Ovary (tissue), 10 donors: ENCODE measurements at places on chromosomes 2 and 18. TPM values are rescaled to one million over a fixed set of nuclear protein-coding genes. Genes with fewer than 3 reads are reported as not detected.

DNA sequence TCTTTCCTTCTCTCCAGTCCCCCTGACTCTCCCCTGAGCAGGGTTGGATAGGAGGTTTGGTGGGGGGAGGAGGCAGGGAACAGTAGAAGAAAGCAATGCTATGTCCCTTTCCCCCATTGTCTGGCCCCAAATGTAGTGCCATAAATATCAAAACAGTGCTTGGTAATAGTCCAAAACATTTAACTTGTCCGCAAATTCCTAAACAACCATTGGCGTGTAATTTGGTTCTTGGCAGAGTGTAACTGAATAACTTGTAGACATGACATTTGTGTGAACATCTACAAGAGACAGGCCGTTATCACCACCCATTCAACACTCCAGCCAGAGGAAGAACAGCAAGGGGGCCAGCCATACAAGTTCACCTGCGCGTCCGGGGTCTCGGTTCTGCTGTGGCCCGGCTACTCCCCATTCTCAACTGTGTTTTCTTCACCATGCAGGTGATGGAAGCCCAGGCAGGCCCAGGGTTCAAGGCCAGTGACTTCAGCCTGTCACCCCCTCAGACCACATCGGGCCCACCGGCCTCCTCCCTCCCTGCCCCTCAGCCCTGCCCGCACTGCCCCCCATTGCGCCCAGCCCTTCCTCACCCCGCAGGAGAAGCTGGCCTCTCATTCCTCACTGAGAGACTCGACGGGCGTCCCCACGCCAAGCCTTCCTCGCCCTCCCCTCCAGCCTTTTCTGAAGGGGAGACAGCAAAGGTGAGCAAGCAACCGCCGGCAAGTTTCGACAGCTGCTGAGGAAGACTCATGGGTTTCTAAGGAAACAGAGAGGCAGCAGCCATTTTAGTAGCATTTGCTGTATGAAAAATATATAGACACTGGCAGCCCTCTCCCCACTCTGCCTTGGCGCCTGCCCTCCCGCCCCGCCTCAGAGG is 699 bp upstream of the RAPGEF4 start:
- H3K27me3 ChIP-seq = no peaks in the 10 kb centered on the region
- peak overlapping the region; percentile 25 for H3K4me3 ChIP-seq
- DNase-seq = no peak
- no peaks in the 10 kb centered on the region for H3K36me3 ChIP-seq
- no peak overlapping the region for H3K27ac ChIP-seq

GRCh38 chr2:223797811-223798721 is 39.3 kb downstream of the AP1S3 start:
- H3K27ac ChIP-seq = no peak overlapping the region
- no peak for DNase-seq
- H3K36me3 ChIP-seq = no peaks in the 10 kb centered on the region
- no peaks in the 10 kb centered on the region for H3K27me3 ChIP-seq
- no peak overlapping the region for H3K4me3 ChIP-seq

SPDYA gene
- total RNA-seq = 3.0 TPM

RAD51AP2 gene
- 0.24 TPM for total RNA-seq

SERPINB4 gene
- not detected for total RNA-seq

OR6B2 gene
- not detected for total RNA-seq

DNA sequence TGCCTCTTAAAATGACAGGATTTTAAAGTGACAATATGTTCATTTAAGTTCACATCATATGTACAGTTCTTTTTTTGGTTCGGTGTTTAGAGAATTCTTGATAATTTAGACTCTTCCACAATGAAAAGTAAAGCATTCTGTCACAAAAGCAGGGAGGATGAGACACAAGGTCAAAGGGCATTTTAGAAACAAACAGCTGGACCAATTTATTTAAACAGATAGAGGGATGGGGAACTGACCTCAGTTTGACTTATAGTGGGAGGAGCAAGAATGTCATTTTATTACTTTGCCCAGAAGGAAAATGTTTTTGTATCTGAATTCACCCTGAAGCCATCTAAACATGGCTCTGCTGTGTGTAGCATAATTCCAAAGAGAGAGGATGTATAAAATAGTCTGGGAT is 128.5 kb downstream of the MEIS1 start:
- DNase-seq = no peak
- H3K27ac ChIP-seq = no peak overlapping the region
- no peaks in the 10 kb centered on the region for H3K27me3 ChIP-seq
- H3K36me3 ChIP-seq = no peaks in the 10 kb centered on the region

- no peak overlapping the region for H3K4me3 ChIP-seq
- H3K27ac ChIP-seq = no peak overlapping the region
- no peaks in the 10 kb centered on the region for H3K27me3 ChIP-seq
- no peak for DNase-seq
These were observed 154.7 kb downstream of the MBD2 start for GRCh38 chr18:54069729-54070128.

GRCh38 chr2:141137122-141137693 is 993.6 kb downstream of the LRP1B start:
- H3K4me1 ChIP-seq = no peaks in the 10 kb centered on the region
- H3K4me3 ChIP-seq = no peak overlapping the region
- DNase-seq = no peak
- no peak overlapping the region for H3K27ac ChIP-seq
- H3K36me3 ChIP-seq = no peaks in the 10 kb centered on the region

DNA sequence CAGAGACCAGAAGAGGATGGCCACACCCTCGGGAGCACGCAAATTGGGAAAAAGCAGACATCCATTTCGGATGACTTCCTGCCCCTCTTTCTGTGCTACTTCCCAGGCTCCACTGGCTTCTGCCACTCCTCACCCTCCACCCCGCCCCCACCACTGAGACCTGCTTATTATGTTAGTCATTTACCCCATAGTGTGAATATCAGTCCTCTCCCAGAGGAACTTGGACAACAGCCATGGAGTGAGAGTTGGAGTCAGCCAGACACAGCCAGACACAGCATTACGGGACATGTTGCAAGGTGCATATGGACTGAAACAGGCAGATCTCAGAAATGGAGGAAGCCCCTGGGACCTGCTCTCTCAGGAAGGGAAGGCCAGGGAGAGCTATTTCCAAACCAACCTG is 51.8 kb downstream of the CTIF start:
- no peak overlapping the region for H3K27ac ChIP-seq
- no peak for DNase-seq
- H3K27me3 ChIP-seq = no peaks in the 10 kb centered on the region
- H3K4me3 ChIP-seq = no peak overlapping the region

DNA sequence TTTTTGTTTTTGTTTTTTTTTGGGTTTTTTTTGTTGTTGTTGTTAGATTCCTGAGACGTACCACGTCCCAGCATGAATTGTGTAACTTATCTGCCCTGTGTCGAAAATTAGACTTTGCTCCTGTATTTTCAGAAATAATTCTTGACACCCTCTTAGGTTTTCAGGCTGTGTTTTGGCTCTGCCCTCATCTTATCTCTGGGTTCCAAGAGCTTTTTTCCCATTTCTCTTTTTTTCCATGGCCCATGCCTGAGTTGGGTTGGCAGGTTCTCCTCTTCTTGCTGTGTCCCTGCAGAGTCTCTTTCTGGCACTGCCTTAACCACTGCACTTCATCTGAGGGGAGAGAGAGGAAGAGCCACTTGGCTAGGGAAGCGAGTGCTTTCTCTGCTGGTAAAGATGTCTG is 42.4 kb downstream of the CTIF start:
- H3K4me1 ChIP-seq = peaks cover 23% of the 10 kb centered on the region
- H3K27ac ChIP-seq = no peak overlapping the region
- no peak overlapping the region for H3K4me3 ChIP-seq
- no peak for DNase-seq
- no peaks in the 10 kb centered on the region for H3K36me3 ChIP-seq
- H3K27me3 ChIP-seq = no peaks in the 10 kb centered on the region

SPC25 gene
- 1.0 TPM for total RNA-seq

IKZF2 gene
- 3.3 TPM for total RNA-seq

- no peaks in the 10 kb centered on the region for H3K36me3 ChIP-seq
- H3K4me3 ChIP-seq = no peak overlapping the region
- H3K4me1 ChIP-seq = no peaks in the 10 kb centered on the region
- H3K27ac ChIP-seq = no peak overlapping the region
- H3K27me3 ChIP-seq = no peaks in the 10 kb centered on the region
These were observed 7.3 kb downstream of the MATN3 start for GRCh38 chr2:20005067-20005627.

DNA sequence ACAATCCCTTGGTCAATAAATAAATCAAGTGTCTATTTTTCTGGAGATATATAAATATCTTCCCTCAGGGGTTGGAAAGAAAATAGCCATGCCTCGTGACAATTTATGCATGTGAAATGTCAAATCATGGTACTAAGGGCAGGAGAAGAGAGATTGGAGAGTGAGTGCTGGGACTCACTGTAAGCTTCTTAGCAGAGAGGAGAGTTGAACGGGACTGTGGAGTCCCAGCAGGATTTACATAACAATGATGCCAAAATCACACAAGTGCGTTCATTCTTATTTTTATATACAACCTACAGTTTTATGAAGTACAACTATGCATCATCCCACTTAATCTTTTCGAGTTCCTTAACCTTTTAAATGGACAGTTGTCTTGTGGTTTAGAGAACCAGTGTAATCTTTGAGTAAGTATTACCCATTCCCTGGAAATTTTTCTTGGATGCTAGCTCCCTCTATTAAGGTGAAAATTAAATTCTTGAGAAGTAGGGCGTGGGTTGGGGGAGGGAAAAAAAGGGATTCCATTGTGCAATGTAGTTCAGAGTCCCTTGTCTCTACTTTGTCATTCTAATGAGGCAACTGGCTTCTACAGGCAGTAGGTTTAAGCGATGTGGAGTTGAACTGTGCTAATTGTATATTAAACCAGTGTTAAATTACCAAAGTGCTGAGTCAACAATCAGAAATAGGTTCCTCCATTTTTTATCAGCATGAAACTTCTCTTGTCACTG is 143.6 kb upstream of the EPHA4 start:
- no peaks in the 10 kb centered on the region for H3K36me3 ChIP-seq
- H3K27me3 ChIP-seq = no peaks in the 10 kb centered on the region
- H3K4me1 ChIP-seq = no peaks in the 10 kb centered on the region
- DNase-seq = no peak

HOXD11 gene
- total RNA-seq = 1.1 TPM

GRCh38 chr2:26577442-26578112 is 63.6 kb downstream of the CIB4 start:
- H3K4me3 ChIP-seq = no peak overlapping the region
- H3K27ac ChIP-seq = no peak overlapping the region
- H3K4me1 ChIP-seq = no peaks in the 10 kb centered on the region
- no peaks in the 10 kb centered on the region for H3K27me3 ChIP-seq
- no peaks in the 10 kb centered on the region for H3K36me3 ChIP-seq

DNA sequence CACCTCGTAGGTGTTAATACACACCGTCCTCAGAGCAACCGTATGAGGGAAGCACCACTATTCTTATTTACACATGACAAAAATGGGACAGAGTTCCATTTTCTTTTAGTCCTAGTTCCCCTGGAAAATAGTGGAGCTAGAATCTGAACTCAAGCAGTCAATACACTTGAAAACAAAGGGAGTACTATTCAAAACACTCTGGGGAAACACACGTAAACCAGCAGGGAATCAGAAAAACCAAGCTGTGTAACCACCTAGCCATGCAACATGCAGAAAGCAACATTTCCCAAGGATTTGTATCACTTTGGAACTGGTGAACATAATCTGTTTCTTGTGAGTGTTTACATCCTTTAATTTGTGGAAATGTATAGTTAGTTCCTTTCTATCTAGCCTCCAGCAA is 208.2 kb downstream of the UBE2E3 start:
- no peak for DNase-seq
- H3K27ac ChIP-seq = no peak overlapping the region
- H3K4me3 ChIP-seq = no peak overlapping the region
- no peaks in the 10 kb centered on the region for H3K27me3 ChIP-seq
- no peaks in the 10 kb centered on the region for H3K36me3 ChIP-seq

GRCh38 chr2:60094450-60094929 is 459.0 kb downstream of the BCL11A start:
- H3K27ac ChIP-seq = no peak overlapping the region
- H3K27me3 ChIP-seq = no peaks in the 10 kb centered on the region
- no peak overlapping the region for H3K4me3 ChIP-seq
- no peak for DNase-seq
- H3K4me1 ChIP-seq = no peaks in the 10 kb centered on the region

DNA sequence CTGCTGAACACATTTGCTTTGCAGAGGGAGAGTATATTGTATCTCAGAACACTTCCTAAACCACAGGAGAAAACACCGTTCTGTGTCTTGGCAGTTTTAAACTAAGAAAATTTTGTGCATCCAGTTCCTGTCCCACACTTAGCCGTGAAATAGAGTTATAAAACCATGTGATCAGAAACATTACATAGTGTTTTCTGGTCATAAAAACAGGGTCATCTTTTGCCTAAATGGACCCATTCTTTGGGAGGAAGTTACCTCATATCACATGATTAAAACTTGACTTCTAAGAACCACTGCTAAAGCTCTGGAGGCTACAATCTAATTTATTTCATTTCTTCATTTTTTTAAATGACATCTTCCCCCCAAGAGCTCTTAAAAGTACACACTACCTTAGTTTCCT is 138.7 kb downstream of the PAX3 start:
- H3K4me3 ChIP-seq = no peak overlapping the region
- no peak for DNase-seq
- no peak overlapping the region for H3K27ac ChIP-seq
- no peaks in the 10 kb centered on the region for H3K27me3 ChIP-seq
- H3K4me1 ChIP-seq = no peaks in the 10 kb centered on the region

DNA sequence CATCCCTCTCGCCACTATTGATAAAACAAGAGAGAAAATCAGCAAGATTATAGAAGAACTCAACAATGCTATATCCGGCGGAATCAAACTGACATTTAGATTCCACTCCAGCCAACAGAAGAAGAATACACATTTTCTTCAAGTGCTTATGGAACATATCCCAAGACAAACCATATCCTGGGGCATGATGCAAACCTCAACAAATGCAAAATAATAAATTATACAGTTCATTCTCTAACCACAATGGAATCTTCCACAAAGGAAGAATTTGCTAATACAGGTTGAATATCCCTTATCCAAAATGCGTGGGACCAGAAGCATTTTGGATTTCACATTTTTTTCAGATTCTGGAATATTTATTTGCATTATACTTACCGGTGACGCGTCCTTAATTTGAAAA is 51.4 kb upstream of the YPEL5 start:
- no peaks in the 10 kb centered on the region for H3K36me3 ChIP-seq
- no peak for DNase-seq
- no peaks in the 10 kb centered on the region for H3K27me3 ChIP-seq
- H3K4me1 ChIP-seq = no peaks in the 10 kb centered on the region
- no peak overlapping the region for H3K4me3 ChIP-seq
